ENCODE measurements at places on chromosomes 12 and 14.

DNA sequence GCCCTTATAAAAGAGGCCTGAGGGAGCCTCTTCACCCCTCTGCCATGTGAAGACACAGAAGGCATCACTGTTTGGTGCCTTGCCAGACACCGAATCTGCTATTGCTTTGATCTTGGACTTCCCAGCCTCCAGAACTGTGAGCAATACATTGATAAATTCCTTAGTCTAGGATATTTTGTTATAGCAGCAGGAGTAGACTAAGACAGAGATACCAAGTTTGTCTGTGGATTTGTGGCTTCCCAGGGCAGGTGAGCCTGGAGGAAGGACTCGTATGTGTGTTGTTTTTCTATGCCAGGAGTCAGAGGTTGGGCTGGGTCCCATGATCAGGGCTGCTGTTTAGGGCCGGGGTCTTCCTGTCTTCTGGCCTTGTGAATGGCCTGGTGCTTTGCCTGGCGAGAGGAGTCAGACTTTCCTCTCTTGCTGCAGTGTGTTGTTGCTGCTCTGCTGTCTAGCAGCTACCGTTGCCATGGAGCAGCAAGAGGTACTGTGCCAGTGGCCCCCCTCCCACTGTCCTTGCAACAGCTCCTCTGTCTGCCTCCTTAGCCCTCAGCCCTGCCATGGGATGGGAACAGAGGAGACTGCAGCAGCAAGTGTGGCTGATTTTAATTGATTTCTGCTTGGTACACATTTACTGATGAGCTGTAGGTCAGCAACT lies 111.2 kb downstream of the CHST11 start:
- DNase-seq, result no peak

GRCh38 chr14:59657769-59658168 lies 81.2 kb upstream of the CCDC175 start:
- DNase-seq, result no peak

DNA sequence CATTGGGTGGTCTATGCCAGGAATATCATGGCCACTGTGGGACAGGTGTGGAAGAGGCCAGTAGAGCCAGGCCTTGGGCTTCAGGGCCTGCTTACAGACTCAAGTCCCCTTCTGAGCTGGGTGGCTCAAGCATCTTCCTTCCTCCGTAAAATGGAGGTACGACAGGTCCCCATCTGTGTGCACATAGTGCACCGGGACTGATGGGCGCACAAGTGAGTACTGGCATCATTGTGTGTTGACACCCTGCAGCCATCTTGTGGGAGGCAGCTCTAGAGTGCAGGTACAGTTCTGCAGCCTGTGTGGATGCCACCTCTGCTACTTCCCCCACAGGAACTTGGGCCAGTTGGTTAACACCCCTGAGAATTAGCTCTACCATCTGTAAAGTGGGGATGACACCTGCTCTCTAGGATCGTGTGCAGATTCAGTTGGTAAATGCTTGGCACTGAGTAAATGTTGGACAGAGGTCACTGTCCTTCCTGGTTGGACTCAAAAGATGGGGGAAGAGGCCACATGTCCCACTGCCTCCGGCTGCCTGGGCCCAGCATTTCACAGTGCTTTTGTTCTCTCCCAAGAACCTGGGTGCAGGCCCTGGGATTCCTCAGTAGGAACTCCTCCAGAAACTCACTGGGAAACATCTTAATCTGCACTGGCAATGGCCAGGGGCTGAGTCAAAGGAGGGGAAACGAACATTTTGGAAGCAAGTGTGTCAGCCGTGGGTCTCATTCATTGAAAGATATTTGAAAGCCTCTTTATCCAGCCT lies 70.6 kb downstream of the C14orf132 start:
- DNase-seq, result no peak

DNA sequence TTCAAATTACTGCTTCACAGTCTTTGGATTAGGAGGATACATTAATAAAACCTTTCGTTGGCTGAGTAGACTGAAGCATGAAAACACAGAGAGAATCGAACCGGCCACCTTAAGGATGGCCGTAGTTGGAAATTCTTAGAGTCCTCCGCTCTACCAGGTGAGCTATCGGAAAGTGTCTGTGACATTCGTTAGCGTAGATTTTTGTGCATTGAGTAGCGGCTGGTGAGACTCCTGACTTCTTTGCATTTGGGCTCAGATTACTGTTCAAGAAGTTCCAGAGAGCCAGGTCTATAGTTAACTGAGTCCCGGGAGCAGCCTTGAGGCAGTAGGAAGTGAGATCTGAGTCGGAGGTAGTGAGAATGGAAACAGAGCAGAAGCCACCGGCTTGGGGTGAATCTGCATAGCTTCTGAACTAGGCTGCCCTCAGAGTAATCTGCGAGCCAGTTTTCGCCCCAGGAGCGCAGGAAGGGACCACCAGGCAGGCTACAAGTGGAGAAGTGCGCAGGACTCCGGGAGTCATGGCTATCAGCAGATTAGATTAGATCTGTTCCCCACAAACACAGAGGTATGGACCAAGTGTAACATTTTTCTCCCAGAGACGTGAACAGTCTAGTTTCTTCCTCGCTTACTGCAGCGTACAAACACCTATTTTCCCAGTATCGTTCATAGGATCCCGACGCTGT lies 11.0 kb downstream of the OR6S1 start:
- DNase-seq, result peak; percentile 60
